Pulmonary artery endothelial cell (primary cell): ENCODE measurements at places on chromosomes 2 and 18. TPM values are rescaled to one million over a fixed set of nuclear protein-coding genes. Genes with fewer than 3 reads are reported as not detected.

- no peak for DNase-seq
These were observed 64.3 kb downstream of the FSIP2 start for GRCh38 chr2:185802926-185803325.

DNA sequence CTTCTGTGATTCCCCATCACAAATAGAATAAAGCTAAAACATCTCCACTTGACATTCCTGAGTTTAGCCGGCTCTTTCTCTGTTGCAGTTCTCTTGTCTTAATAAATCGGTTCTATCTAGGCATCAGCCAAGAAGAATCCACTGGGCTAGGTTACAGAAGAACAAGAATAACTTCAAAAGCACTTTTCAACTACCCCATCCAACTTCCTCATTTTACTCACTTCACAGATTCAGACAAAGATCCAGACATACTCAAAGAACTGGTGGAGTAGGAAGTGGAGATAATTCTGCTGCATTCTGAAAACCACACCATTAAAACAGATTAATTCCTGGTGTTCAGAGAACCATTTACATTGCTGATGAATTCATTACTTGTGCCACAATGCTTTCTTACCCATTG lies 9.6 kb upstream of the ALPK2 start:
- no peak for DNase-seq

G6PC2 gene
- total RNA-seq: not detected in 2 replicates

DNA sequence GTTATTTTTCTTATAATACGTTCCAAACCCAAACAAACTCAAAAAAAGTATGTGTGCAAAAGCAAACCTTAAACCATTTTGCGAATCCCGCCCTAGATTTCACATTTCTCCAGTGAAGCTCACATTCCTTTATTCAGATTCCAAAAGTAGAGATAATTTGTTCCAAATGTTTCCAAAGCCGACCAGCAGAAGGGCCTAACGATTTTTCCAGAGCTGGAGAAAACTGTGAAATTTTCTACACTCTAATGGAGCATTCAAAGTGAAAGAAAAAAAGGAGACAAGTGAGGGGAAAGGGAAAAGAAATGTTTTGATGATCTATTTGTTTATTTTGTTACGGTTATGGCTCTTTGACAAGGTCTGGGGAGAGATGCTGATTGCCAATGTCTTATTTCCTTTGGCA lies 286.5 kb upstream of the SLC14A2 start:
- no peak for DNase-seq

DNA sequence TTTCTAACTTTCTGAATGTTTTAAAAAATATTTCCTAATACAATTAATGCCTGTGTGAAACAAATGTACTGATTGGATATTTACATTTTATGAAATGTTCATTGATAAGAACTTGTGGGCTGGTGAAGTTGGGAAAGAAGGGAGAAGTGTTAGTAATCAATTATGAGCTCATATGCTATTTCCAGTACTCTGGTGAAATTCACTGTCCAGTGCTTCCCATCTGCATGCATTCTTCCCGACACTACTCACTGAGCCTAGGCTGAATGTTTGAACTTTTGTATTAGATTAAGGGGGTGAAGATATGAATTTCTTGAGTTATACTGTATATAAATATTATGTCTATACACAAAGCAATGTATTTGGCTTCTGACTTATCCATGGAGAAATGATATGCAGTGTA lies 36.0 kb downstream of the SKA1 start:
- DNase-seq: no peak

PRKD3 gene
- 84.1 and 88.3 TPM in 2 replicates for total RNA-seq

DNA sequence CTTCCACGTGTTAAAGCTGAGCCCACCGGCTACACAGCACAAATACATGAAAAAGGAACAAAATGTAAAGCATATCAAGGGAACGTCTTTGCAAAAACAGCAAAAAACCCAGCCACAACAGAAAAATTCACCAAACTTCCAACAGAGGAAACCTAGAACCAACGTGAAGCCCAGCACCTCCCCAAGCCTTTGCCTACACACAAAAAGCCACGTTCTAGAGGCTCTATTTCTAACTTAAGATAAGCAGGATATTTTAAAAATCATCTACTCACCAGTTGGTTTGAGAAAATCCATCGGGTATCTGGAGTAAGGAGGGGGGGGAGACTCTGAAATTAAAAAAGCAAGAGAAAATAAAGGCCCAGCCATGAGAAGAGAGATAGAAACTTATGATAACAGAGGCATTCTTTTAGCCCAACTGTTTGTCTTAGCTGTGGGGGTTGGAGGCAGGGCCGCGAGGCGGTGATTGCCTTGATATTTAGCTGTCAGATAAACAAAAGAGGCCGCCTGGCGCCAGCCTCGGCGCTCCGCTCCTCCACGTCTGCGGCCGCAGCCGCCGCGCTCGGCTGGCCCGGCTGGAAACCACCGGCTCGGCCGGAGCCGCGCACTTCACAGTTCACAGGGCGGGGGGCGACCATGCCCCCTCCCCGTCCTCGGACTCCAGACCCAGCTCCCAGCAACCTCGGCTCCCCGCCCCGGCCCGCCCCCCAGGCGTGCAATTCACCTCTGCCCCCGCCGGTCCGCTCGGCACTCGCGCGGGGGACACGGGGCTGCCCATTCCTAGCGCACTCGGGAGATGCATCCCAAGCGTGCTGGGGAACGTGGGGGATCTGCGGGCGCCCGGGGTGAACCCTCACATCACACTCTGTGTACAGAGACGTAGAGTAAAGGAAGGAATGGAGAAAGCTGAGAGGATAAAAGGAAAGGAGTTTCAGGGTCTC lies 2.4 kb downstream of the SMAD7 start:
- DNase-seq: no peak

GRCh38 chr2:176149481-176149938 lies 1.8 kb upstream of the HOXD4 start:
- no peak for DNase-seq

DNA sequence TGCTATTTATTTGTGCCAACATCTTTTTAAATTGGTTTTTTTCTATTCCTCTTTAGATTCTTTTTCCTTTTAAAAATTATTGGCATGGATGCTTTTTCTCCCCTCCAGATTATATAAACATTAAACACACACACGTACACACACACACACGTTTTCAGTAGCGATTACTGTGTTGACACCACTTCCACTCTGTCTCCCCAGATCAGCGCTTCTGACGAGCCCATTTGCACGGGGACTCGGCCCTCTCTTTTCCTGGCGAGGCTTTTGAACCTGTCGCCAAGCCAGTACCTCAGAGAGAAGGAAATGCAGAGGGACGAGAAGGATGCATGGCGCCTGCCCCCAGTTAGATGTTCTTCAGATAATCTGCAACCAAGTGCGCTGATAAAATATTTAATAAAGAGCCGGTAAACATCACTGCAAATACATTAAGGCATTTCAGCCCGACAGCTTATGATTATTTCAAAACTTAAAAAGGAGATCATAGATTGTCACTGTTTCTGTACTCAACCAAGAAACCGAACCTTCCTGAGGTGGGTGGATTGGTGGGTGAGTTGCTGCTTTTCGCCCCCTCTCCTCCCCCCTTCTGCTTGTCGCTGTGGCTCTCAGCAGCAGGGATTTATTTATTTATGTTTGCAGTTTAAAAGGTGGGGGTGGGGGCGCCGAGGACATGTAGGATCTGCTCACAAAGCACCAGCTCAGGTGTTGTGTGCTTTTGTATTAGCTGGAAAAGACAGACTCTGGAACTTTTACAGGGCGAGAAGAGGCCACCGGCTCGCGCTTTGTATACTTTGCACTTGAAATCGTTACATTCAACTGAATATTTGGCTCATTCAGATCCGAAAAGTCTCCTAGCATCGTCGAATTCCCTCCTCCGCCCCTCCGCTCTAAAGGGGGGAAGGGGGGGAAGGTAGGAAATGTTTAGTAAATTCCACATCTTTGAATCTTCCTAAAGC lies 787 bp upstream of the TBR1 start:
- no peak for DNase-seq

DNA sequence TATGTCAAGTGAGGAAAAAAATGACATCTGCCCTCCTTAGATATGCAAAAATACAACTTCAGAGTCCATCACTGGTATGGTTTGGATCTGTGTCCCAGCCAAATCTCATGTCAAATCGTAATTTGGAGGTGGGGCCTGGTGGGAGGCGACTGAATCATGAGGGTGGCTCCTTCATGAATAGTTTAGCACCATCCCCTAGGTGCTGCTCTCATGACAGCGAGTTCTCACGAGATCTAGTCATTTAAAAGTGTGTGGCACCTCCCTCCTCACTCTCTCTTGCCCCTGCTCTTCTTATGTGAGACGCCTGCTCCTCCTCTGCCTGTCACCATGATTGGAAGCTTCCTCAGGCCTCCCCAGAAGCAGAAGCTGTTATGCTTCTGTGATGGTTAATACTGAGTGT lies 5.9 kb upstream of the PSMA8 start:
- DNase-seq: no peak

SP5 gene
- not detected in 2 replicates for total RNA-seq

- no peak for DNase-seq
These were observed 2.1 kb downstream of the PLA2R1 start for GRCh38 chr2:160060297-160060696.

BUB1 gene
- 27.7 and 101 TPM in 2 replicates for total RNA-seq

DNA sequence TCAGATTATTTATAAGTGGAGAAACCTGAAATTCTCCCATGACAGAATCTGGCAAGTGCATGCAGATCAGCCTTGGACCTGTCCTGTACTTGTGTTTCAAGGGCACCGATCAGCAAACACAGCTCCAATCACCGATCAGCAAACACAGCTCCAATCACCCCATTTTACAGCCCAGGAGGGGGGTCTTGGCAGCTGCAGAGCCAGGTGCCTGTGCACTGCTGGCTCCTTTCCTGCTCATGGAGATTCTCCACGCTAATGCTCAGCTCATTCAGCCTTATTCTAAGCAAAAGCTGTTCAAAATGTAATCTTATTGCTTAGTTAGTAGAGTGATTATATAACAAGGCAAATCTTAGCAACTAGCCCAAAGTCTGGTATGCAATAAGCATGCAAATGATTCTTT lies 623.1 kb upstream of the HS6ST1 start:
- no peak for DNase-seq

ANO7 gene
- total RNA-seq: 0.25 and 0.59 TPM in 2 replicates

- DNase-seq: no peak
These were observed 84.5 kb downstream of the MEP1B start for GRCh38 chr18:32274307-32274706.

DNA sequence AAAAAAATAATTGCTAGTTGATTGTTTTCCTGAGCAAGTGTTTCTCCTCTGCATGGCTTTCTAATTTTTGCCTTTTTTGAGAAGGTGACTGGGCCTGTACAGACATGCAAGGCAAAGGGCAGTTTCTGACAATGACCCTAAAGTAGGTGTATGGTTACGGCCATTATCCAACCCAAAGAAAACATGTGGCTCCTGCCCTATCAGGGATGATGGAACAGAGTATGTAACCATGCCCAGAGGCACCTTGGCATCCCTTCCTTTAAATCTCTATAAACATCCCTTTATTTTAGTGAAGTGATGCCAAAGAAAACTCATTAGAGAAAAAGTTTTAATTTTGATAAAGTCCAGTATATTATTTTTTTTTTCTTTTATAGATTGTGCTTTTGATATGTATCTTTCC lies 217.5 kb downstream of the LPIN1 start:
- no peak for DNase-seq

GULP1 gene
- total RNA-seq: 29.9 and 32.2 TPM in 2 replicates

DNA sequence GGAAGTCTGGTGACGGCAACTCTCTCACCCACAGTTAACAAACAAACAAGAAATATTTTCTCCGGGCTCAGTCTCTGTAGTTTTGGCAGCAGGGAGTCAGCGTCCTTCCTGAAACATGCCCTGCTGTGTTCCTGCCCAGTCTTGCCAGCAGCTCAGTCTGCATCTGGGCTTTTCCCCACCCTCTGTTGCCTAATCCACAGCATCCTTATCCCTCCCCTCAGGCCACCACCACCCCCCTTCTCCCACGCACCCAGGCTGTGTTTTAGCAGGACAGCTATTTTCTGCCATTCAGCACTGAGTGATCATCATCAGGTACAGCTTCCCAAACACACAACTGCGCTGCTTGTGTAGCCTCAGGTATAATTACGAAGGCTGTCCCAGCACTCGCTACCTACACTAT lies 168.2 kb downstream of the DPP10 start:
- no peak for DNase-seq
